Activated T-cell treated with anti-CD3 and anti-CD28 coated beads, Interleukin-2, amount 50 U/mL, for 48 hours (primary cell): ENCODE measurements at places on chromosomes 5 and 9.

- DNase-seq: no peak
Measured at GRCh38 chr9:93124793-93125192, 9.3 kb downstream of the NINJ1 start.

DNA sequence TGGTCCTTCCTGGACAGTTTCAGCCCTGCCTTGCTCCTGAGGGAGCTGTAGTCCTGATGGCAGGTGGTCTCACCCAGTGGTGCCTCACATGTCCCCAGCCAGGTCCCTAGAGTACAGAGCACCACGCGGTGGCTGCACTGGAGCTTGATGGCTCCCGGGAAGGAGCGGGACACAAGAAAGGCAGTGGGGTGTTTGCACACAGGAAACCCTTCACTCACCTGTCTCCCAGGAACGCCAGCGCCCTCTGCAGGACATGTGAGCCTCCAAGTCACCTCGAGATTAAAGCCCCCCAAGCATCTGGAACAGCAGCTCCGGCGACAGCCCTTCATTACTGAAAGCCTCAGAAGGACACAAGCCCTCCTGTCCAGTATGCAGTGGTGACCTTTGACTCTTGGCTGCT lies 19.9 kb upstream of the TMEM250 start:
- peak; percentile 71 for DNase-seq

DNA sequence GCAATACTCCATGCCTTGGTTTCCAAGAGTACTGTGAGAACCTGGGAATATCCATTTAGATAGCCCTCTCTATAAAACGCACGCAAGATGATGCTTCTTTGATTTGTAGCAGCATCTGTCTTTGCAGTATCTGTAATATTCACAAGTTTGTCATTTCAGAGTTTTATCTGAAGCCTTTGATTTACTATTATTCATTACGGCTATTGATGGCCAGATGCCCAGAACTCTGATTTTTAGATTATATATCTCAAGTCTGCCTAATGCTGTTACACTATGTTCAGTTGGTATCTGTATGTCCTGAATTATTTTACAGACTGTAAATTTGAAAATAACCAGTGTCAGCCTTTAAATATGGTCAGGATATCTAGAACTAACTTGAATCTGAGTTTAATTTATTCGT lies 233.3 kb downstream of the FAM170A start:
- no peak for DNase-seq

DNA sequence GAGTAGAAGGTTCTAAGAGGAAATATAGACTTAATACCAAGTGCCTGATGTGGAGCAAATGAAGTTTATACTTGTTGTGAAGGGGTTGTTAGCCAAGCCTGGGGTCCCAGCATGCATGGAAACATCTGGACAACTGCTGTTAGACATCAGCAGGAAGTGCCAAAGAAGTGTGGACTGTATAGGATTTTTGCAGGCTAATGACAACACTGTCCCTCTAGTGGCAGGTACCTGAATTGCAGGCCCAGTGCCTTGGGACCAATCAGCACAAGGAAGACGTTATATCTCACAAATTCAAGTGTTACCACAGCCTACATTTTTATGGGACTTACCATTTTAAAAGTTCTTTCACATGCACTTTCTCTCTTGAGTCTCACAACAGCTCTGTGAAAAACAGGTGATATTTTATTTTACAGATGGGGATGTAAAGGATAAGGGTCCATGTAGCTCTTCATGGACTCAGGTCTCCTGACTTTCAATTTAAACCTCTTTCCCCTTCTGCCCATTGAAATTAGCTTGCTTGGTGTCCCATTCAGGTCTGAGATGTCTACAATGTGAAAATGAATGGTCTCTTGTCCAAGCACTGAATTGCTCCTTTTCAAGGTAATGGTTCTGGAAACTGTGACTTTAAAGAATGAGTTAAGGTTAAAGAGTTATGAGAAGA lies 89.0 kb upstream of the MAP1B start:
- peak; percentile 77 for DNase-seq

GRCh38 chr5:81125959-81126358 lies 107.2 kb upstream of the CKMT2 start:
- no peak for DNase-seq

DNA sequence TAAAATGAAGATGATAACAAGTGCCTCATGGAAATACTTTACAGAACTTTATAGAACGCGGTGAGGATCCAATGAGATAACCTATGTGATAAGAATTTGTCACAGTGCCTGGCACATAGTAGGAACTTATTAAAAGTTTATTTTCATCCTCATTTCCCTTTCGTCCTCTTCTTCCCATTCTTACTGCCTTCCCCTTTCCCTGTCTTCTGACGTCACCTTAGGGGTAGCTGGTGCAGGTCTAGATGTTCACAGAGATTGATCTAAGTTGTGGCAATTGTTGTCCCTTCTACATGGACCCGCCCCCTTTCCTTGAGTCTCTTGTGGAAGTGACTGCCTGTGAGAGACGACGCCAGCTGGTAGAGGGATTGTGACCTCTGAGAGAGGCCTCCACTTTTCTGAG lies 46.5 kb upstream of the NTRK2 start:
- no peak for DNase-seq

DNA sequence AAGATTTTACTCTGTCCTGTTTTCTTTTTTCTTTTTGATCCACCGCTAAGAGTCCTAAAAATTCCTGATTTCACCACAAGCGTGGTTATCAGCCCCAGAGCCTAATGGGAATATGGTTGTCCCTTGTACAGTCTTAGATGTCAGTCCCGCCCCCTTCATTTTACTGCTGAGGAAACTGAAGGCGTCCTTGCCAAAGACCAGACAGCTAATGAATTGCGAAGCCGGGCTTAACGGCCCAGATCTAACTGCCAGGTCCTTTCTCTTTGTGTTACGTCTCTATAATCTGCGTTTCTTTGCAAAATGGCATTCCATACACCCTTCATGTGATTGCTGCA lies 497 bp downstream of the NSA2 start:
- no peak for DNase-seq

GRCh38 chr5:53601570-53601969 lies 41.1 kb downstream of the NDUFS4 start:
- DNase-seq: no peak

DNA sequence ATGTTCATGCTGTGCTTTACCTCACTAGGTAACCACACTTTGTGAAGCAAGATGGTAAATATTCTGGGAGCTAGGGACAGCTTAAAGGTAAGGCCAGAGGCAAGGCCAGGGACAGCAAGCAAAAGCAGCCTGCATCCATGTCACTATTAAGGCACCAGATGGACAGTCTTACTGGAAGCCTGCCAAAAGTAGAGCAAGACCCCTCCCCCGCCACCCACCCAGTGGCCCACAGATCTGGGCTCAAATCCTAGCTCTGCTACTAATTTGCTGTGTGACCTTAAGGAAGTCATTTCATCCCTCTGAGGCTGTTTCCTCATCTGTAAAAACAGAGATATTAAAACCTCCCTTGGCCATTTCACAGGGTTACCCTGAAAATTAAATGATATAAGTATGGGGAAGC lies 13.2 kb upstream of the ERMP1 start:
- DNase-seq: no peak

- DNase-seq: no peak
Measured at GRCh38 chr5:149448831-149449714, 70.0 kb upstream of the IL17B start.

- no peak for DNase-seq
Measured at GRCh38 chr9:1941989-1942388, 73.2 kb upstream of the SMARCA2 start.

- DNase-seq: no peak
Measured at GRCh38 chr5:10746711-10747110, 14.3 kb downstream of the DAP start.

- DNase-seq: no peak
Measured at GRCh38 chr5:135705941-135706466, 127.2 kb upstream of the CXCL14 start.

DNA sequence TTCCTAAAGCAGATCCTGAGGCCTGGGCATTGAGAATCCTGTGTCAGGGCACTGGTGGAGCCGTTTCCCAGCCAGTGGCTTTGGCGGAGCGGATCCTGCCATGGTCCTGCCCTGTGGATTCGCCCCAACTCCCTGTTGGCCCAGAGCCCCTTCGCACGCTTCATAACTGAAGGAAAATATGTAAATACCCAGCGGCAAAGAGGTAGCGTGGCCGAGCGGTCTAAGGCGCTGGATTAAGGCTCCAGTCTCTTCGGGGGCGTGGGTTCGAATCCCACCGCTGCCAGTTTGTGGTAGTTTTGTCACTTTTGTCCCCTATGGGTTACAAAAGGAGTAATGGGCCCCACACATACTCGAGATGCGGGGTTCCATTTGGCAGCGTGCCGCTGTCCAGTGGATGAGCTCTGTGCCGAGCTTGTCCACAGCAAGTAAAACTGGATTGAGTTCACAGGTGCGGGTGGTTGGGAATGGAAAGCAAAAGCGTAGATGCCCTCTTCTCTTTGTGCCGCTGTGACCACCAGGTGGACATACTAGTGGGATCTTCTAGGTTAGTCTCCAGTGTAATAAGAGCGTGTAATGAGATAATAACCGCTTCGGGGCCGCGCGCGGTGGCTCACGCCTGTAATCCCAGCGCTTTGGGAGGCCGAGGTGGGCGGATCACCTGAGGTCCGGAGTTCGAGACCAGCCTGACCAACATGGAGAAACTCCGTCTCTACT lies 17.3 kb downstream of the TRIM7 start:
- peak; percentile 87 for DNase-seq

DNA sequence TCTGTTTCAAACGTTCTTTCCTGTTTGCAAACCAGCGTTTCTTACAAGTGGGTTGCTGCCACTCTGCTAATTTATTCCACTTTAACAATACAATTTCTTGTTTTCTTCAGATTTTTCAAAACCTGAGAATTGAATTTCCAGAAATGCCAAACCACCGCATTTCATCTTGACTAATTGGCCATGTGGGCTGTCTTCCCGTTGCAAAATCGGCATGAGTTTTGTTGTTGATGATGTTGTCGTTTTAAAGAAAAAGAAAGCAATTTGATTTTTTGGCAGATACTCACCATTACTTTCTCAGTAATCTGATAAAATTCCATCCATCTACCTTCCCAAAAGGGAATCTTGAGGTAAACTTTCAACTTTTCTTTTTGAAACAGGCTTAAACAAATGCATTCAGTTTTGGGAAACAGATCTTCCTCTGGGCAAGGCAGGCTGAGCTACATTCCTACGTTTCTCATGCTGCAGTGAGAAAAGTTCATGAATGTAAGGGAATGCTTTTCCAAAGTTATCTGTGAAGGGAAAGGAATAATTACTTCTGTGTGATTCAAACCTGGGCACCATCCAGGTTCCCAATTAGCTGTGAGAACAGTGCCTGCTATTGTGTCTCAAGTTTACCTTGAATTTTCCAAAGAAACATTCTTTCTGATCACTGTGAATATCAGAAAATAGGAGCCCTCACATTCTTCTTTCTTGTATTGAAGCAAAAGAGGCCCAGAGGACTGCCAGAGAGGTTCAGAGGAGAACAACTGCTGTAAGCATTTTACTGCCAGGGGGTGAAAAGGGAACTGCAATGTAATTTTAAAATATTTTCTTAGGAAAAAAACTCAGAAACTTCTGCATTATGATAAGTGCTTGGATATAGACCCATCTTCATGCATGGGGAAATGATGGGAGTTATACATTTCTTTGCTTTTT lies 100.7 kb upstream of the TUT7 start:
- no peak for DNase-seq

DNA sequence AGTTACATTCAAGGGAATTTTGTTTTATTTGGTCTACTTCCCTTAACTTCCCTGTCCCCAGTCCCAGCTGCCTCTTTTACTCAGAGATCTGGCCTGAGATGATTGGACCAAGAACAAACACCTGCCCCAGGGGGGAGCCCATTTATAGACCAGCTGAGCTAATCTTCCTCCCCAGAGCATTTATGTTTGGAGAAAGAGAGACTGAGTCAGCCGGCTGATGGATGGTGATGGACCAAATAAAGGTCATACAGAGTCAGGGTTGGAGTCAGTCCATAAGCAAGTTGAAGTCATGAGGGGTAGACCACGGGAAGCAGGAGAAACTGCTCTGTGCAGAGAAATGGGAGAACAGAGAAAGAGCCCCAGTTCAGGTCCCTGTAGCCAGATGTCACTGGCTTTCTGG lies 77.7 kb downstream of the TMEM174 start:
- DNase-seq: no peak

- DNase-seq: no peak
Measured at GRCh38 chr5:72123764-72124376, 16.6 kb downstream of the MAP1B start.

DNA sequence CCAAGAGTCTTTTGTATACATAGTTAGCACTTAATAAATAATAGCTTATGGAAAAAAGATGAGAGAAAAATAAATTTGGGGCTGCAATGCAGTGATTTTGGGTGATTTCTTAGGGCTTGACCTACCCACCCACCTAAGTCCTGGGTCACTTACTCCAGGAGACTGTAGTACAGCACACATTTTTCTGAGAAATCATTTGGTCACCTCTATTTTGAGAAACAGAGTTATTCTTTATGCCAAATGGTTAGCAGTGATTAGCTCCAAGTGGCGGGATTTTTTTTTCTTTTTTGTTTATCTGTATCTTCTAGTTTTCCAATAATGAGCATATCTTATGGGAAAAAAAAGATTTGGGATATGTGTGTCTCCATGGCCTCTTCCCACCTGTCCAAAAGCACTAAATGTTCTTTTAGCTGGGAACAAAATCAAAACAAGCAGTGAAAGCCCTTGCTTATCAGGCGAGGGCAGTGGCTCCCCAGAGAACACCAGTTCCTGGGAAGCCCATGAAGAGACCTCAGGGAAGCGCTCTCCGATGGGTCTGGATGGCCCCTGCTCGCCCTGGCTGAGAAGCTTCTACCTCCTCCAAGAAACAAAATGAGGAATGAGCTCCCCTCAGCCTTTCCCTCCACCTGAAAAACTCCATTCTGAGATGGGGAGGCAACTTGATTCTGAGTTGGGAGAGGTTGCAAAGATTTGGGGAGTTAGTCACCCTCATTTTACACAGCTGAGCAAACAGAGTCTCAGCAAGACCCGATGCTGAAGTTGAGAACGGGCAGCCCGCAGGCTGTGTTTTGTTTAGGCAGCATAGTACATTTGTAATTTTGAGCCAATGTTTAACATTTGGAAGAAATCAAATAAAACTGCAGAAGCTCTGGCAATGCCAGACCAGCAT lies 69.9 kb downstream of the CYFIP2 start:
- no peak for DNase-seq
